DMS 273 treated with DMSO at 0.1 percent for 48 hours (cell line): ENCODE measurements at places on chromosomes 2 and 18.
A peak's percentile ranks its signal among the peaks of the same experiment; 100 is the strongest.

DNA sequence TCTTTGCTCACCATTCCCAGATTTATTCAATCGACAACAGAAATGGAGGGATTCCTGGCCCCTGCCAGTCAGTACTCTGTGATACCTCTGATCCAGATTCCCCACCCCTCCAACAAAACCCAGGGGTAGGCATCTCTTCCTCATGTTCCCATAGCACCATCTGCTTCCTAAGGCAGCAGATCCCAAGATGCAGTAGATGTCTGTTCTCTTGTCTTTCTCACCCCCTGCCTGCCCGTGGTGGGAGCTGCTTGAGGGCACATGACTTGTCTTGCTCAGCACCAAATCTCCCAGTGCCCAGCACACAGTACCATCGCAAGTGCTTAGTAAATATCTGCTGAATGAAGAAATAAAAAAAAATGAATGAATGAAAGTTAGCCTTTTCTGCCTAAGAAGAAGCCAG is 98.2 kb downstream of the ZBTB7C start:
- DNase-seq, result no peak

- DNase-seq, result no peak
Measured at GRCh38 chr18:66708646-66709045, 104.8 kb upstream of the CDH19 start.

GRCh38 chr2:241218131-241219029 is 29.9 kb downstream of the ANO7 start:
- DNase-seq, result no peak

GRCh38 chr18:52422985-52423601 is 83.1 kb downstream of the DCC start:
- DNase-seq, result no peak

DNA sequence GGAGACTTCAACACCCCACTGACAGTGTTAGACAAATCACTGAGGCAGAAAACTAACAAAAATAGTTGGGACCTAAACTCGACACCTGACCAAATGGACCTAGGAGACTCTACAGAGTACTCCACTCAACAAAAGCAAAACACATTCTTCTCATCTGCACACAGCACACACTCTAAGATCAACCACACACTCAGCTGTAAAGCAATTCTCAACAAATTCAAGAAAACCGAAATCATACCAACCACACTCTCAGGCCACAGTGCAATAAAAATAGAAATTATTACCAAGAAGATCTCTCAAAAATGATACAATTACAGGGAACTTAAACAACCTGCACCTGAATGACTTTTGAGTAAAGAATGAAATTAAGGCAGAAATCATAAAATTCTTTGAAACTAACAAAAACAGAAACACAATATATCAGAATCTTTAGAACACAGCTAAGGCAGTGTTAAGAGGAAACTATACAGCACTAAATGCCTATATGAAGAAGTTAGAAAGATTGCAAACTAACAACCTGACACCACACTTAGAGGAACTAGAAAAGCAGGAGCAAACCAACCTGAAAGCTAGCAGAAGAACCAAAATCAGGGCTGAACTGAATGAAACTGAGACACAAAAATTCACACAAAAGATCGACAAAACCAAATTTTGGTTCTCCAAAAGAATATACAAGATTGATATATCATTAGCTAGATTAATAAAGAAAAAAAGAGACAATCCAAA is 46.3 kb downstream of the RTTN start:
- DNase-seq, result no peak

DNA sequence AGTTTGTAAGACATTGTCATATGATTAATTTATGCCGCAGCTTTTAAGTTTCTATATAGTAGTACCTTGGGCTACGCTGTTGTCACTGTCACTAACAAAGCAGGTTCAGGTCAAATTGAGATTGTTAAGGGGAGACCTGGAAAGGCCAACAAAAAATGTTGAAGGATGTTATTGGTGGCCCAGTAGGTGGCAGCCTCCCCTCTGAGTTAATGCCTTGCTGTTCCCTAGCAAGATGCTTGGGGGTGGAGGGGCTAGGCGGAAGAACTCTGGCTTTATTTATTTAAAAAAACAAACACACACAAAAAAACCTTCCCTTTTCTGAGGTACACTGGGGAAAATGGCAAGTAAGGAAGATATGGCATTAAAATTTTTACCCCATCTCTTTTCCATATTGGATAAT is 128.3 kb upstream of the ATP5MC3 start:
- DNase-seq, result peak; percentile 29

- peak; percentile 5 for DNase-seq
Measured at GRCh38 chr2:215003001-215003400, 135.4 kb downstream of the ABCA12 start.

- DNase-seq, result no peak
Measured at GRCh38 chr18:54173980-54174630, 50.4 kb downstream of the MBD2 start.

DNA sequence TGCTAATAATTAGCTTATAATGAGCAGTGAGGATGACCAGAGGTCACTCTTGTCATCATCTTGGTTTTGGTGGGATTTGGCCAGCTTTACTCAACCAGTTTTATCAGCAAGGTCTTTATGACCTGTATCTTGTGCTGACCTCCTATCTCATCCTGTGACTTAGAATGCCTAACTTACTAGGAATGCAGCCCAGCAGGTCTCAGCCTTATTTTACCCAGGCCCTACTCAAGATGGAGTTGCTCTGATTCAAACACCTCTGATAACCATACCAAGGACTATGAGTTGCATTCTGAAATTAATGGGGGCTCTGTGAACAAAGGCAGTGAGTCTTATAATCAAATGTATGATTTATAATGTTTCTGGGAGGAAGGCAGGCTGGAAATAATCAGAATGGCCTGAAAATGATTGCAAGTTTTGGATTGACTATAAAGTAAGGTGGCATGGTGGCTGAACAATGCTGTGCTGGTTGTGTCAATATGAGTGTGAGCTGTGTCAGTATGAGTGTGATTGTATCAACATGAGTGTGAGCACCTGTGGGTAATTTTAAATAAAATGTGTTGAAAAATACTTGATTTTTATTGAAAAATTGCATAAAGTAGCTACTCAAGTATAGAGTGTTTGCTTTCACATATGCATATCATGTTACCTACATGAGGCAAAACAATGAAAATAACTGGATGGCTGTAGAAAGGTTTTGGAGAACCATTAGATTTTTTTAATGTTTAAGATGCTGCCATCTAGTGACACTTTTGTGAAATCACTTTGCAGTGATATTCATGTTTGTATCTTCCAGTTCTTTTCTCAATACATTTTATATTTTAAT is 103.0 kb downstream of the KYNU start:
- DNase-seq, result no peak

DNA sequence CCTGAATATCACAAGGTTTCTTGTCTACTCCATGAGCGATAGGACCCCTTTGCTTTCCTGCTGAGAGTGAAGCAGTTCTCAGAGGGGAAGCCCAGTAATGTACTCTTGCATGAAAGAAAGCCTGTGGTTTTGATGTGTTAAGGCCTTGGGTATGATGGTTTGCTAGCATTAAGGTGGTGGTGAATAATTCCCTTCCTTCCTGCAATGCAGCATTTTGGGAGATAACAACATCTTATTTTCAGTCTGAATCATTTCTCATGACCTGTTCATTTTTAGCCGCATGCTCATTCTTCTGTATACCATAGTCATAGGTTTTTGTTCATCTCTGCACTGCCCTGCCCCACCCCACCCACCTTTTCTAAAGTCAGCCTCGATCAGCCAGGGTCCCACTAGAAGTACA is 66.2 kb downstream of the HNMT start:
- DNase-seq, result no peak

DNA sequence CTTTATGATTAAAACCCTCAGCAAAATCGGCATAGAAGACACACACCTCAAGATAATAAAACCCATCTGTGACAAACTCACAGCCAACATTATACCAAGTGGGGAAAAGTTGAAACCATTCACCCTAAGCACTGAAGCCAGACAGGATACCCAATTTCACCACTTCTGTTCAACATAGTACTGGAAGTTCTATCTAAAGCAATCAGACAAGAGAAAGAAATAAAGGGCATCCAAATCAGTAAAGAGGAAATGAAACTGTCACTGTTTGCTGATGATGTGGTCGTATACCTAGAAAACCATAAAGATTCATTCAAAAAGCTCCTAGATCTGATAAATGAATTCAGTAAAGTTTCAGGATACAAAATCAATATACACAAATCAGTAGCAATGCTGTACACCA is 16.4 kb upstream of the RPRD1A start:
- no peak for DNase-seq

DNA sequence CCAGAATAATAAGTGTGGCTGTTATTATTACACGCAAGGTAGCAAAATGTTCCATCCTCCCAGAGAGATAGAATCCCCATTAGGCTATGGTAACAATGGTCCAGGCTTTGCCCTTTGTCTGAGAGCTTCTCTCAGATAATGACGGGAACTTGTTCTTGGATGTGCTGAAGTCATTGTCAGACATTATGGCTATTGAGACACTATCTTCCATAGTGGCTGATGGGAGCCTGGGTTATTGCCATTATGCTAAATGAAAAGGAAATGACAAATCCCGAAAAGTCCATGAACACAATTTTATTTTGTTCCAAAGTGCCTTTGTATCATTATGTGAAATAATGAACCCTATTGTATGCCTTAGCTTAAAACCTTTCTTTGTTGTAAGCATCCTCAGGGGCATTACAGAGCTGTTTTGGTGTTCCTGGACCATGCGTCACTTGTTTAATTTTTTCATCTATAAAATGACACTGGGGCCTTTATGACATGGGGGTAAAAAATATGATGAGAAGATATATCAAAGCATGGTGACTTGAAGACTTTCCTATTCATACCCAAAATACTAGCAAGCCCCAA is 218.5 kb downstream of the KCNS3 start:
- no peak for DNase-seq

DNA sequence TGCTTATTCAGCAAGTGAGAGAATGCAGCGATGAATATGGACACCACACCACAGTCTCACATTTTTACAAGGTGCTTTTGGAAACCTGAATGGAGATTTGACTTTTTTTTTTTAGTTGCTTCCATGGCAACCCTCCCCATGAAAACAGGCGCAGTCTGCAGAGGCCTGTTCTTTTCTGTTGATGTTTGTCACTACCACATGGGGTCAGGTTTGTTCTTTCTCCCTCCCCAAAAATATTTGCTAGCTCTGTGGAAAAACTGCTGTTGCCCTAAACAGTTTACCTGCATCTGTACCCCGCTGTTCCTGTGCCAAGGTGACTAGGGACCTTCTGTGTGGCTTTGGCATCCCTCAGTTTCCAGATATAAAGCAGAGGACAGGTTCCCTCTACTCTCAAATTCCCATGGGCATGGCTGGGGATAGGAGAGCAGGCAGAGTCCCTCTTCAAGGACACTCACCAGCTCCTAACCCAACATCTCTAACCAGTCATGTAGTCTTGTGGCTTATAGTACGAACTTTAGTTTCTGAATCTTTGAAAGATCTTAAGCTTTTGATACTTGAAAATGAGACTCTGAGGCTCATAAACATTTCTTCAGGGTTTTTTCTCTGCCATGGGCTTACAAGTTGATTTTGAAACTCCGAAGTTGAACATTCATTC is 14.7 kb upstream of the MAPRE2 start:
- DNase-seq, result peak; percentile 5

GRCh38 chr2:177053716-177054115 is 158.9 kb upstream of the HNRNPA3 start:
- DNase-seq, result no peak

- no peak for DNase-seq
Measured at GRCh38 chr2:28640908-28641300, 110.7 kb upstream of the PPP1CB start.
